Fibroblast of skin of abdomen (primary cell): ENCODE measurements at places on chromosomes 1 and 21.

GRCh38 chr1:221782970-221783369 is 41.1 kb upstream of the DUSP10 start:
- DNase-seq, result no peak

- no peak for DNase-seq
These were observed 152.3 kb upstream of the RGS18 start for GRCh38 chr1:192005976-192006375.

DNA sequence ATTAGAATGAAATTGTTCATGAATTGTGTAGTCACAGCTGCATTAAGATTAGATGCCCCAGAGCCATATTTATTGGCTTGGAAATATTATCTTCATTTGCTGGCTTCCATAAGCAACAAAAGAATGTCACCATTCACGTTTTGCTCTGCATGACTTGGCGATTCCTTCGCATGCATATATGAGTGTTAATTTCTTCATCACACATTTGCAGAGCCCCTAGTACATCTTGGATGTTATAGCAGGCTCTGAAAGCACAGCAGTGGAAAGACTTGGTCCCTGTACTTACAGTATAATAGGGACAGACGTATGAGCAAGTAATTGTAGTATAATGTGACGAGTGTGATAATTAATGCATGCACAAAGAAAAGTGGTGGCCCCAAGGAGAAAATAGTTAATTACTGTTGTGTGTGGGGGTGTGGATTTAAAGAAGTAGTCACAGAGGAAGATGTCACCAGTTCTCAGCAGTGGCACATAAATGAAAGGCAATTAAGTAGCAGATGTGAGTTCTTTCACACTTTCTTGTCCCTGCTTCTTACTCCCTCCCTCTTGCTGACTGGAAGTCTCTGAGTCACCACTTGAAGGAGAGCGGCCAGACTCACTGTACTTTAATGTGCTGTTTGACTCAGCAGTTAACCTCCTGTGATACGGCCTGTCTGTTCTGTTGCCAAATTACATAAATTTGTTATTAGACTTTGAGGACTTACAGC is 21.0 kb downstream of the S100A10 start:
- peak; percentile 90 for DNase-seq

DNA sequence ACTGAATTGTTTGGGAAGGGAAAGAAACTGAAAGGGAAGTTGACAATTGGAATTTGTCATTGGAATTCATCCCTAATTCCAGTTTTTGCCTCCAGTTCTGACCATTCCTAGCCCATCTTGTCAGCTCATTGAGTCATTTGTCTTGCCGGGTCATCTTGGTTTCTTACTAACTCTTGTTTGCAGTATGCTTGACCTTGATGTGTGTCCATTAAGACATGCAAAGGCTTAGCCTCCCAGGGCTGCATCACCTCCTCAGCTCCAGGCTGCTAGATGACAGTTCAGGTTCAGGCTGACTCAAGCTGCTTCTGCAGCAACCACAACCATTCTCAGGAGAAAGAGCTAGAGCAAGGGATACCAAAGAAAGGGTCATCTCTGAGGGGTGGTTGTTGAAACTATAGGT is 151.3 kb upstream of the PTGFR start:
- DNase-seq, result peak; percentile 77

DNA sequence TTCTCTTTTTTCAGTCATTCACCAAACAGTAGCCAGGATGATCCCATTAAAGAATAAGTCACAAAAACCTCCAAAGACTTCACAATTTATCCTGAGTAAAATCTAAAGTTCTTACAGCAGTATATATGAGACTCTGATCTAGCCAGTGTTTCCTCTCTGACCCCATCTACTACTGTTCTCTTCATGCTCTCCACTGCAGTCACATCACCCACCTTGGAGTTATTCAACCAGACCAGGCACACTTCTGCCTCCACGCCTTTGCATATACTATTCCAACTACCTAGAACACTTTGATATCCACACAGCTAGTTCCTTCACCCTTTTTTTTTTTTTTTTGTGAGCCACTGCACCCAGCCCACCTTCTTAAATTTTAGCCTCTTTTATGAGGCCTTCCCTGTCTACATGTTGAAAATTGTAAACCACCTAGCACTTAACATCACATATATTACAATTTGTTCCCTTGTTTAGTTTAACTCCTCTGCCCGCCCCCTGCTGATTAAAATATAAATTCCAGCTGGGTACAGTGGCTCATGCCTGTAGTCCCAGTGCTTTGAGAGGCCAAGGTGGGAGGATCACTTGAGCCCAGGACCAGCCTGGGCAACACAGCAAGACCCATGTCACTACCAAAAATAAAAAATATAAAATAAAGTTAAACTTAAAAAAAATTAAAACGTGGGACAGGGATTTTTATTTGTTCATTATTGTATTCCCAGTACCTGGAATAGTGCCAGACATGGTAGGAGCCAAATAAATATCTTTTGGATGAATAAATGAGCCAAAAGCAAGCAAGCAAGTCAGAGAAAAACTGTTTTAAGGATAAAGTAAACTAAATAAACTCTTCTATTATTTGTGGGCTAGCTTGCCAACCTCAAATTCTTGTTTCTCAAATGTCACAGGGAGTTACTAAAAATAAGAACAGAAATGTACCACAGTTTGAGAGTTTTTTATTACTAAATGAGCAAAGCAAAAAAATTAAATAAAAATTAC is 35.2 kb upstream of the MUTYH start:
- DNase-seq, result no peak

- peak; percentile 61 for DNase-seq
These were observed 162.0 kb upstream of the ZP4 start for GRCh38 chr1:238052496-238053266.

- DNase-seq, result no peak
These were observed 32.6 kb downstream of the PIGM start for GRCh38 chr1:159999204-159999603.

GRCh38 chr1:53599481-53599880 is 139.5 kb downstream of the GLIS1 start:
- DNase-seq, result no peak

DNA sequence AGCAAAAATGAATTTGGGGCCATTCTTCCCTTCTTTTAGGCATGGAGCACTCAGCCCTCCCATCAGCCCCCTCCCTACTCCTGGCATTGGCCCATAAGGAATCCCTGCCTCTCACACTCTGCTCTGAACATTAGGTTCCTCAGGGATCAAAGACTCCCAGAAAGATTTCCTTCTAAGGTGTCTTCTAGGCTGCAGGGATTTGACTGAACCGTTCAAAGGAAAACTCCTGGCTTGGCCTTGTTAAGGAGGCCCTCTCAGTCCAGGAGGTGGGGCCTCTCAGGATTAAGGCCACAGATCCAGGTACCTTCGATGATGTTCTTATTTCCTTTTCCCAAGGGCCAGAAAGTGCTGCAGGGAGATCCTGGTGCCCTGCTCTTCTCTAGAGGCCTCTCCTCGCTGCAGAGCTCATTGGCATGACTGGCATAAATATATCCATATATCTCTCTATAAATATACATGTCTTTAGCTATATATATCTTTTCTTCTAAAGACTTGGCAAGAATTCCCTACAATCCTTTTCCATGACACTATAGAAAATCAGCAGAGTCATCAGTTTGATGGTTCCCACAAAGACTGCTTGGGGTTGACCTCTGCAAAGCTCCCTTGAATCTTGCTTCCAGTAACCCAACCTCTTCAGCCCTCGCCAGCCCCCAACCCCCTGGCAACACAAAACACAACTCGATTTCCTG is 59.1 kb downstream of the PLXNA2 start:
- peak; percentile 77 for DNase-seq

GRCh38 chr1:220873868-220874655 is 5.2 kb upstream of the HLX start:
- peak; percentile 65 for DNase-seq

GRCh38 chr1:182601416-182601786 is 2.8 kb downstream of the RGS16 start:
- DNase-seq, result peak; percentile 66

DNA sequence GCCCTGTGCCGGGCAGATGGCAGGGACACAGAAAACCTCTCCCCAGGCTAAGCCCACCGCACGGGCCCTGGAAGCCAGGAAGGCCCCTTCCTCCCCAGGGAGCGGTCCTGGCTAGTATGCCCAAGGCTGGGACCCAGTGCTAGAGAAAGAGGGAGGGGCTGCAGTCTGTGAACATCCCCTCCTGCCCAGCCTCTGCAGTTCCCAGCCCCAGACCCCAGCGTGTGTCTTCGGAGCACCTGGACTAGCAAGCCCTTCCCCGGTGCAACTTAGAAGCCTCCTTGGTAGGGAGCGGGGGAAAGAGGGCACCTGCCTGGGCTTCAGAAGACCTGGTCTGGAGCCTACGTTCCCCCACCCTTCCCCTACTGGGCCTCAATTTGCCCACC is 2.1 kb downstream of the PLEKHG5 start:
- no peak for DNase-seq

GRCh38 chr1:93845538-93846205 is 33.3 kb downstream of the DNTTIP2 start:
- peak; percentile 93 for DNase-seq

DNA sequence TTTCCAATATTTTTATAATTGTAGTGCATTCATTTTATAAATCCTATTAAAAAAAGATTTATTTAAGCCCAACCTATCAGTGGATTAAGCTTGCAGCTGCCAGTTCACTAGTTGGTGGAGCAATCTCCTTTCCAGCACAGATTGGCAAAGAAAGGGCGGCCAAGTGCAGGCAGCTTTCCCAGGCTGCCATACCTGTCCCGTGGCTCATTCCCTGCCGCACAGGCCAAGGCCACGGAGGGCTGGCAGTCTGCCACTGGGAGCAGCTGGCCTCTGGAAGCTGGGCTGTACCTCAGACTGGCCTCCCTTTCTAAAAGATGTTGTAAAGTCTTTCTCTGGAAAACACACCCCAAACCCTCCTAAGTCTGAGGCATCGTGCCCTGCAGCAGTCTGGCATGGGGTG is 74.2 kb downstream of the SIM2 start:
- DNase-seq, result peak; percentile 74

- DNase-seq, result no peak
These were observed 10.0 kb downstream of the RPTN start for GRCh38 chr1:152148981-152149380.

DNA sequence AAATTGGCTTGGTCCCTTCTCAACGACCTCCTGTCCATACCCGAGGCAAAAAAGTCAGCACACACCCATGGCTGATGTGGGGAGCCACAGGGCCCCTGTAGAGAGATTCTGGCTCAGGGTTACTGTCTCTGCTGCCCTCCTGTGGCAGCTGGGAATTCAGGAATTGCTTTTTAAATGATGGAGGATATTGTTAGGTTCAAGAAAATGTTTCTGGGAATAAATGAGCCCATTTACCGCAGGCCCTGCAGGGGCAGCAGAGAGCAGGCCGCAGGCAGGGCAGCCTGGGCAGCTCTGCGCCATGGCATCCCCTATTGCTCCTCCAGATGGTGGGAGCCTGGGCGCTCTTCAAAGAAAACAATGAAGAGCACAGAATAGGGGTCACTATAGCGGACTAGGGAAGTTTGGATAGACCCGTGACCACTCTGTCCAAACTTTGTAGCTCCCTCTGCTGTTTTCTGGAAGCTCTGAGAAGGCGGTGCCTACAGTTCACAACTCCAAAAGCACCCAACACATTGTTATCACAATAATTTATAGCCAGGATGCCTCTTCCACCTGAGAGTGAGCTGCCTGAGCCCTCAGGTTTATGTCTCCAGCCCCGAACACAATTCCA is 201.1 kb downstream of the BACH1 start:
- peak; percentile 53 for DNase-seq

GRCh38 chr1:14298806-14299205 is 299.7 kb upstream of the KAZN start:
- DNase-seq, result no peak

- peak; percentile 94 for DNase-seq
These were observed 229.2 kb upstream of the CAMK1G start for GRCh38 chr1:209354111-209354839.

- peak; percentile 84 for DNase-seq
These were observed 2.2 kb downstream of the TCEA3 start for GRCh38 chr1:23422241-23422877.

DNA sequence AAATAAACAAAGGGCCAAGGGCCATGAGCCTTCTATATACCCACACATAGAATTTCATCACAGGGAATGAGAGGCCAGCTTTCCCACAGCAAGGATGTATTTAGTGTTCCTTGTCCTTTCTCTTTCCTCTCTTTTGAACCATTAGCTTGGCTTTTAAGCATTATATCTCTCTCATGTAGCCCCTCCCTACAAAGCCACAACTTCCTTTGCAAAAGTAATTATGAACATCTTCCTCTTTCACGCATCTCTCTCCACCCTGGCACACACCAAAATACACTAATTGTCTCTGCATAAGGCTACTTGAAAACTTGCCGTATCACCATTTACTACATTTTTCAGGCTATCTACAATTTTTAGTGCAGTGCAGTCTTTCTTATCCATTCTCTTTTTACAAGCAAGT is 1.9 kb upstream of the AK5 start:
- DNase-seq, result no peak

DNA sequence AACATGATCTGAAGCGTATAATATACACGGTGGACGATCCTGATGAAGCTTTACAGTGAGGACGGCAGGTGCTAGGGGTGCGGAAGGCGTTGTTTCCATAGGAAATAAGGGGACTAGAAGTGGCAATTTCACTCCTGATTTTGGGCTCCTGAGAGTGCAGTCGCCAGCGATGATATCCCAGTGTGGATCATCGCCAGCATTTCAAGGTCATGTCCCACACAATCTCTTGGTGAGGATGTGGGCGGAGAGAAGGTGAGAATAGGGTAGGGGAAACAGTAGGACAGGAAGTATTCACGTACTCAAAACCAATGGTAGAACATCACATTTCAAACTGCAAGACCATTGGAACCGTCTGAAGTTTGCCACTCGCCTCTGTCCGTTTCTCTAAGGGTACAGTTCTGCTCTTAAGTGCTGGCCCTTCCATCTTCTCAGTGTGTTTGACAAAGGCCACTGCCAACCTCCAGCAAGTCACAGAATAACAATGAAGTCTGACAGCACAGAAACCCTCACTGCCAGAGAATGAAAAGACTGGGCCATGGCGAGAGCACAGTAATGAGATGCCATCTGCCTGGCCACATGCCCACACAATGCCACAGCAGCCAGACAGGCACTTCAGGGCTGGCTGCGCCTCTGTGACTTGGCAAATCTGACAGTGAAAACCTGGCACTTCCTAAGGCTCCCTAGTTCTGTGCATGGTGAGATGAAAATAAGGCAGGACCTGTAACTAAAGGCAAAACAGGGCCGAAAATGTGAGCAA is 27.9 kb downstream of the PCSK9 start:
- no peak for DNase-seq

GRCh38 chr1:228415221-228415620 is 1.4 kb downstream of the TRIM17 start:
- DNase-seq, result no peak

- DNase-seq, result peak; percentile 16
These were observed 65.9 kb downstream of the PIK3CD start for GRCh38 chr1:9717193-9718005.

- DNase-seq, result no peak
These were observed 887 bp downstream of the HES2 start for GRCh38 chr1:6418668-6419396.
